ENCODE measurements at places on chromosomes 7 and 10.
A peak's percentile ranks its signal among the peaks of the same experiment; 100 is the strongest.

GRCh38 chr7:55464422-55464821 is 99.3 kb downstream of the LANCL2 start:
- DNase-seq = no peak

DNA sequence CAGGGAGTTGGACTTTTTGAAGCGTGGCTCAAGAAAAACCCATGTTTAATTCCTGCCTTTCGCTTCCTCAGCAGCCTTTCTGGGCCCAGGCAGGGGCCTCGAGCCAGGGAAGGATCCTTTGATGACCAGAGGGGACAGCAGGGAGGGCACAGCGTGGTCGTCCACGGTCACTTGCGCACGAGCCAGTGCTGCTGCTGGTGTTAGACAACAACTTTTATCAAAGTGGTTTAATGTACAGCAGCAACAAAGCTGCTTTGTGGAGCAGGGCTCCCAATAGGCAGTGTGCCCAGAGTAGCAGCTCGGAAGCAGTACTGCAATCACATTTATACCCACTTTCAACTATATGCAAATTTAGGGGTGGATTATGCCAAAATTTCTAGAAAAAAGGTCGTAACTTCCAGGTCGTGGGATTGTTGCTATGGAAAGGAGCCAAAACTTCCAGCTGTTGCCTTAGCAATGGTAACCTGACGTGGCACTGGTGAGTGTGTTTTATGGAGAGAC is 6.1 kb downstream of the GIMAP1 start:
- DNase-seq = no peak

DNA sequence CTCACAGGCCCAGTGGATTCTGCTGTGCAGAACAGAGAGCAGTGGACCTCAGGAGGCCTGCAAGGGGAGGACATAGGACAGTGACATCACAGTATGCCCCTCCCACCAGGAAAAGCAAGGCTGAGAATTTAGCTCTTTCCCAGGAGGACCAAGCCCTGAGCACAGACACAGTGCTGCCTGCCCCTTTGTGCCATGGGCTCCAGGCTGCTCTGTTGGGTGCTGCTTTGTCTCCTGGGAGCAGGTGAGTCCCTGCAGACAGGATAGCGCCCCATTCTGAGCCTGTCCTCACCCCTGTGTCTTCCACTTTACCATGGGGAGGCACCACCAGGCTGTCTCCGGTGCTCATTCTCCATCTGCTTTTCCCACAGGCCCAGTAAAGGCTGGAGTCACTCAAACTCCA is 63.0 kb upstream of the PRSS58 start:
- DNase-seq = no peak

DNA sequence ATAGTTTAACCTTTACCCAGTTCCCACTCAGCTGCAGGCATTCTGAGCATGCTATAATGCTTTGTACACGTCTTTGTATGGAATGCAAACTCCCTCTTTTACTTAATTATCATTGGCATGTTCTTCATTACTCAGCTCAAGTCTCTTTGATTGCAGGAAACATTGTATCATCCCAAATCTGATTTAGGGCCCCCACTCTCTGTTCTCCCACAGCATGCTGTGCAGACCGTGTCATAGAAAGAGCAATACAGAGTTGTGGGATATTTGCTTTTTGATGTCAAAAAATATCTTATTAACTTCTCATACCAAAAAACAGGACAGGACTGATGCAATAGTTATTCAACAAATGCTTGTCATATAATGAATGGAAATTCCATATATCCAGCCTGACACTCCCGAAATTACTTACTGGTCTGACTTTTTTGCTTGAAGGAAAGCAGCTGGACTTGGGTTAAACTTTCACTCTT is 1081.5 kb upstream of the C7orf33 start:
- DNase-seq = no peak

GRCh38 chr7:34342387-34342786 is 315.6 kb upstream of the NPSR1 start:
- DNase-seq = no peak

DNA sequence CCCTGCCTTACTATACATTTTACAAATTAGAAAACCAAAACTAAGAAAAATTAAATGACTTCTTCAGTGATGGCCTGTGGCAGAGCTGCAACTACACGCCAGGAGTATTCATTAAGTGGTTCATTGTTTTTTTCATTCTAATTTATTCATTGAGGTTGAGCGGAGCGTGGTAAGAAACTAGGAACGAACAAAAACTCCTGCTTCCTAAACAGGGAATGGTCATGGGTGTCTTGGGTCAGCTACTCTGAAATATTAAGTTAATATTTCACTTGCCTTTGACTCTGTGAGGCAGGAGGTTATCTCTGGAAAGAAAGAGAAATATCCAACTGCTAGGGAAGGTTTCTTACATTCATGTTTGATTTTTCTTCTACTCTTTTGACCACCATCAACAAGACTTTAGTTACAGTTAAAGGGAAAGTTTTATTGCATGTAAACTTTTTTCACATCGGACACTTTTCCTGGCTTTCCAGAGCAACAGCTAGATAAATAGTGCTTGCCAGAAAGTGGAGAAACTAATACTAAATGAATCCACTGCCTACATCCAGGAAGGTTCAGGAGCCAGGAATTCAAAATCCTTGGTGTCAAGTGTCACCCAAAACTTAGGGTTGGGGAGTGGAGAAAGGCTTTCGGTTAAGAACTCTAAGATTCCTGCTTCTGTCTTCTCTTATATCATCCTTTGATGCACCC is 896 bp upstream of the GNG11 start:
- DNase-seq = no peak

- DNase-seq = no peak
Observed at GRCh38 chr7:54116956-54117355, 425.2 kb upstream of the VSTM2A start.

- no peak for DNase-seq
Observed at GRCh38 chr10:59698326-59698725, 11.3 kb downstream of the SLC16A9 start.

- DNase-seq = no peak
Observed at GRCh38 chr10:14618674-14619073, 156.0 kb downstream of the FAM107B start.

DNA sequence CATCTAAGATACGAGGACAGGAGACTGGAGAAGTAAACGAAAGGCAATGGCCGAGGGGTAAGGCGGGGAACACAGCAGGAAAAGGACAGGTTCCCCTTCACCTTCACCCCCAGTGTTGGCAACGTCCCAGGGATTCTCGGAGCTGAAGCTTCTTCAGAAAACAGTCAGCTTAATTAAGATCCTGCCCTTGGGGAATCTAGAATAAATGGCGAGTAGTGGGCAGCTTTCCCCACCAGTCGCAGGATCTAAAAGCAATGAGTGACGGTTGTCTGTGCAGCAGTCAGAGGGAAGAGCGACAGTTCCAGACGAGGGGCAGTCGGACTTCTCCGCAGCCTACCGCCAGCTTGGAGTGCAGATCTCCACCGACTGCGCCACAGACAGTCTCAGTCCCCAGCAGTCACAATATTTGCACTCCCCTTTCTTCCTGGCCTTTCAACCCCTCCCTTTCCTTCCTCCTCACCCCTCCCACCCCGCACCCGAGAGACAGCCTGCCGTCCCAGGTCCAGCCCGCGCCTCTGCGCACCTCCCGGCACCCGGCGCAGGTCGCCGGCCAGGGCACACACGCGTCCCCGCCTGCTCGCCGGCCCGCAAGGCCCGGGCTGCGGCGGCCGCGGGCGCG is 10.9 kb upstream of the SP8 start:
- DNase-seq = peak; percentile 56

DNA sequence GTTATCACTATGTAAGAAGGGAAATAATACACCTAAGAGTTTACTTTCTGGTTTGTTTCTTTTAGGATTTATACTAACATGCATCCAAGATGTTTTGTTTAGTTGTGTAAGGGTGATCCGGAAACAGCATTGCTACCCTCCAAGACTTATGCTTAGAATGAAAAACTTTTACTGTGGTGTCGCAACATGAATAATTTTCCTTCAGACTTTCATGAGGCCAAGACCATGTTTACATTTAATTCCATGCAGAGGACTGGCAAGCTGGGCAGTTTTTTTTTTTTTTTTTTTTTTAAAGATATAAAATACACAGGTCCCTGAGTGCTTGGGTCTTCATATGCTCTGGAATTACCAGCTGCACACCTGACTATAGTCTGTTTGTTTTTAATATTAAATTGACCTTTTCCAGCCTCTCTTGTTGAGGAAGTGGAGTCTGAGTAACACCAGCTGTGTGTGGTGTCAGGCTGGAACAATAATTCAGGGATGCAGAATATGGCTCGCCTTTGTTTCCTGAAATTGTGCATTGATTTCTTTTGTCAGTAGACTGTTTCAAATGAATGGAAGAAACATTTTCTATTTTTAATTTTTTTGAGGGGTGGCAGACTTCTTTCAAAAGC is 81.7 kb downstream of the ST7 start:
- peak; percentile 18 for DNase-seq

DNA sequence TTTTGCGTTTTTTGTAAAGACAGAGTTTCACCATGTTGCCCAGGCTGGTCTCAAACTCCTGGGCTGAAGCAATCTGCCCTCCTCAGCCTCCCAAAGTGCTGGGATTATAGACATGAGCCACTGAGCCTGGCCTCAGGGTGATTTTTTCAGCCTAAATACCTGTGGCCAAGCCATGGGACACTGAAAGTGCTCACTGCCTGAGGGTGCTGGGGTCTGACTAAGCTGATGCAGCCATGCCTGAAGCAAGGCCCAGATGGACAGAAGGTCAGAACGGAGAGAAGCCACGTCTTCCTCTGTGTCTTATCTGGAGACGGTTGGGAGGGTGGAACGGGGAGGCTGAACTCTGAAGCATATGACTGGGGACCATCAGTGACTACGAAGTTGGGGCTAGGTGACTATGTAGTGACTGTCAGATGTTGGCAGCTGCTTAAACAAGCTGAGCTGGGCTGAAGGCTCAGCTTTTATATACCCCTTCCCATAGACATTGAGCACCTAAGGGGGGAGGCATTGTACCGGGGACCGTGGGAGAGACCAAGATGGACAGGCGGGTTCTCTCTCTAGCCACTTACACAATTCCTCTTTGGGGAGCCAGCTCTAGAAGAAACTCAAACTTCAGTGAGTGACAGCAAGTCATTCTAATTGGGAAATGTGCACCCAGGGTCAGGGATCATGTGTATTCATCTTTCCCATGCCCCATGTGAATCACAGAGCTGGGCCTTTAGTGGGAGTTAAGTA is 73.3 kb upstream of the HABP2 start:
- no peak for DNase-seq

DNA sequence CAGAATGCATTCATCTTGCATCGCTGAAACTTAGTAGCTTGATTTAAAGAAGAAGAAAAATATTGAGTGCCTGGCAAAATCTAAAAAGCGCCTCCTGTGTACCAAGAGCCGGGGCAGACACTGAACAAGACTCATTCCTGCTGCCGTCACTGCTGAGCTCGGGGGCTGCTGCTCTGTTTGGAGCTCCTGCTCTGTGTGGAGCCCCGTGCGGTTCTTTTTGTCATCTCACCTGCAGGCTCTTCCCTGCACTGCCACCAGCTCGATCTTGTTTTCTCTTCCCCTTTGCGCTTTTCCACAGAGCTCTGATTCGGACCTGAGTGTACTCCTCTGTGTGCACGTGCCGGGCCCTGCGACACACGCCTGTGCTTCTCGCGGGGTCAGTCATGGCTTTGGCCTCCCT is 462.1 kb upstream of the DPP6 start:
- no peak for DNase-seq

DNA sequence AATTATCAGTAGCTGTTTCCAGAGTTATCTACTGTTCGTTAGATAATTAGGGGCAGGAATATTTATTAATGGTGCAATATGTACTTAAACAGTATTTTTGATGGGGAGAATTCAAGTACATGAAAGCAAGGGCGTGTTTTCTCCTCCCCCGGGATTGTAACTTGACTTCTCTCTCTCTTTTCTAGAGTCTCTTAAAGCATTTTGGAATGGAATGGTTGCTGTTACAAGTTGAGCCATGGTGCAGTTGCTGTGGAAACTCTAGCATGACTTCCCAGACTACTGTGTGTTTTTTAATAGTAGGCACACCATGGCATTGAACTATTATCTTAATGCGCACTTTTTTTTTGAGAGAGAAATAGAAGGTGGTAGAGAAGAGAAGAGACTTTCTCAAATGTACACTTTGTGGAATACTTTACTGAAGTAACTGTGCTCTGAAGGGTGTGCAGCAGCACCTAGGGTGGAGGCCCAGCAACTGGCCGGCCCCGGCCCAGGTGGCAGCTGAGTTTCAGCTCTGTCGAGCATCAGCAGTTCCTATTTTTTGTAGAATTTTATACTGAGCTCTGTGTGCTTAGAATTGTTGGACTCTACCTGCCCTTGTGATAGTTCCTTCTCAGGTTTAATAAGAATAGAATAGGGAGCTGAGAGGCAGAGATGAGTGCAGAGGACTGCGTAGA is 64.4 kb downstream of the CCNY start:
- no peak for DNase-seq

DNA sequence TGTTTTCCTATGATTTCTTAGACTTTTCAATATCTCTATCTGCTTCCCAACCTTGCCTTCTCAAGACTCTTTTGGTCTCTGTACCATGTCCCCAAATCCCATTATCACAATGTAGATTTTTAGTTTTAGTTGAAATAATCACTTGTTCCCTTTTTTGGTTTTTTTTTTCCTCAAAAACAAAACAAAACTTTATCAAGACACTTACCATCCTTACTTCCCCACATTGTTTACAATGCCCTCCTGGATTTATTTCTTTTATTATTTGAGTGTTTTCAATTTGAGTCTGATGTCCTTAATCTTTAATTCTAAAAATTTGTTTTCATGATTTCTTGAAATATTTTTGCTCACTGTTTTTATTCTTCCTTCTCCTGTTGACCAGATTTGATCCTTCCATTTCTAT is 112.6 kb downstream of the CPED1 start:
- no peak for DNase-seq

DNA sequence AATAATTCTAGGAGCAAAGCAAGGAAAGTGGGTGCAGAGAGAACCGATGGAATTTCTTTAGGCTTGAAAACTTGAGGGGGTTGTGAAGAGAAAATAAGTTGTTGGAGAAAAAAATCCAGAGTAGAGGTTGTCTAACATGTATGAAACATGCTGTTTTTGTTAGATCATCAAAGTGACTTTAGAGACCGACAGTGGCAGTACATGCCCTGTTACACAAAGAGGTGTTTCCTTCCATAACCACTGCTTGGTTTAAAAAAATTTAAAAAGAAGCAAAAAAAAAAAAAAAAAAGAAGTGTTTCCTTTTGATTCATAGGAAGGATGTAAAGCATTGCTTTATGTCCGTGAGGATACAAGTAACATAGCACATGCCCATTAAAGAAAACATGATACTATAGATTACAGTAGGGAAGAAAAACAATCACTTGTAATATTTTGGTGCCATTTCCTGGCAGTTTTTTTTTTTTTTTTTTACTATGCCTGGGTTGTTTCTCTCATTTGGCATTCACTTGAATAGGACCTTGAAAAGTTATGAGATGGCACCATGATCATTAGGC is 6.1 kb downstream of the ENTPD1 start:
- DNase-seq = no peak

All from NCI-H774 (cell line).